GM13976 (cell line): ENCODE measurements at places on chromosomes 1 and 21.
A peak's percentile ranks its signal among the peaks of the same experiment; 100 is the strongest.

DNA sequence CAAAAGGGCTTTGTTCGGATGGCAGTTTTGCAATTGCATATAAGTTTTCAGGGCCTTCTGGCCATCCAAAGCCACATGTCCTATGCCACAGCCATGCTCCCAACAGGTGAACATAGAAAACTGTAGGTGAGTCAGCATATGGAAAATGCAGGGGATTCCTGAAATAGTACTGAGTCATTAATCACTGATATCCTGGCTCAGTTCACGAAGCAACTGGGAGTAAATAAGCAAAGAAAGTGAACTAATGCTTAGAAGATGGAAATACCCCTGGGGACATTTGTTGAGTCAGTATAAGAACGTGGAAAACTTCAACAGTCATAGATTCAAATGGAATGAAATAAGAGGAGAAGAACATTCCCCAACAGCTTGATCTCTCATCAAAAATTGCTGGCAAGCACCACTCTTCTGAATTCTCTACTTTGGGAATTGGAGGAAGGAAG is 148.9 kb upstream of the RUNX1 start:
- DNase-seq: no peak

GRCh38 chr1:219331424-219331823 is 157.7 kb downstream of the LYPLAL1 start:
- DNase-seq: no peak

- DNase-seq: no peak
Observed at GRCh38 chr1:89863165-89863830, 42.5 kb downstream of the LRRC8D start.

DNA sequence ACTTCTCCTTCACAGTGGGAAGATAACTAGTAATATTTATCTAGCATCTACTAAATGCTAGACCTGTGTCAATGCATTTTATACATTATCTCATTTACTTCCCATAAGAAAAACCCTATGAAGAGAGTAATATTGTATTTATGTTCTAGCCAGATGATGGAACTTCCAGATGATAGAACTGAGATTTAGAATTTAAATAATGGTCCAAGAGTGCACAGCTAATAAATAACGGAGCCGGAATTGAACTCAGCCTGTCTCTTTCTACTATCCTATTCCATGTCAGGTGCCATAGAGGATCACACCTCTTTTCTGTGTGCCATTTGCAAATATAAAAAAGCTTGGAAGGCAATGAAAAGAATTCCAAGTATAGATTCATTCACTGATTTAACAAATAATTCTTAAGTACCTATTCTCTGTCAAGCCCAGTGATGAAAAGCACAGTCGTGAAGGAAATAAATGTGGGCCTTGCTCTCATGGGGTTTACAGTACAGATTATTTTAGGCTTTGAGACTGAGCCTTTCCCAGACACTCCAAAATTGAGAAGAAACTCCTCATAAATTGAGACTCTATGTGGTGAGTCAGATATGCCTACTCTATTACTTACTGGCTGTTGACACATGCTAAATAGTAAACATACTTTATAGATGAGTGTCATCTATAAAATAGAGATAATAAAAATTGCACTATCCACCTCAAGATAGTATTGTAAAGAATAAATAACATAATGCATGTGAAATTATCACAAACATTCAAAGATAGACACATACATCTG is 378.0 kb upstream of the PRMT6 start:
- no peak for DNase-seq

DNA sequence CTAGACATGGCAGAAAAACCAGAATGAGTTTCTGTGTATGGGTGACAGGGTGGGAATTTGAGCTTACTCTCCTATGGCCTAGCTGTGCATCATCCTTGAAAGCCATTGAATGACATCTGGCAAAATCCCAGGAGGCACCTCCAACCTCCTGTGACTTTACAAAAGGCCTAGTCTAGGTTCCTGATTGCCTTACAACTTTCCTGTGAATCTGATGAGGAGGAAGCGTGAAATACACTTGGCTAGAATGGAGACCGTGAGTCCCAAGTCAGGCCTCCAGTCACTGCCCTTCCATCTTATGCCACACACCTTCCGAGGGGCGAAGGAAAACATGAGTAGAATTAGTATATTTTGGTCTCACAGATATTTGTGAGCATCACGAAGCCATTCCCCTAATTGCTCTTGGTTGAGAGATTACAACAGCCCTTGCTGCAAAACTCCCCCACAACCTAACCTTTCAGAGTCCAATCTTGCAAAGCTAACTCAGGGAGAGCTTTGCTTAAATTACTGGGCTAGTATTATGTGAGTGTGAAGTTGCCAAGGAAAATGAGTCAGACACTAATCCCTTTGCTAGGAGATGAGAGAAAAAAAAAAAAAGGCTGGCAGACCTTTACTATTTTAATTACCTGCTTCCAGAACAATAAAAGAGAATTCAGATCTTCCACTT is 36.3 kb upstream of the PAXBP1 start:
- no peak for DNase-seq

GRCh38 chr1:11682799-11683198 is 1.9 kb upstream of the MAD2L2 start:
- DNase-seq: no peak

- DNase-seq: no peak
Observed at GRCh38 chr1:54803761-54804470, 2.8 kb upstream of the TTC22 start.

DNA sequence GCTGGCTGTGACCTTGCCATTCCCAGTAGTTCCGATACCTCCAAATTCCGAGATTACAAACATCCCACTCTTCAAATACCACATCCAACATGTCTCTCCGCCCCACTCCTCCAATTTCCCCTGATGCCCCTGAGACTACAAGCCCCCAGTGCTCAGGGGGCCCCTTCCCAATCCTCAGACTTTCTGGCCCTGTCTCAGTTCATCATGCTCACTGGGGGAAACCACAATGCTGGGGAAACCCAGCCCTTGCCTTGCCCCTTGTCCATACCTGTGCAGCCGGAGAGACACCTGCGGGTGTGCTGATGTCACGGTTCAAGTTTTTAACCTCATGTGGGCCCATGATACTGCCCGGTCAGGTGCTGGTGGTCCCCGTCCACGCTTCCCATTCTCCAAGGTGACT is 226.6 kb downstream of the CAMTA1 start:
- DNase-seq: no peak

DNA sequence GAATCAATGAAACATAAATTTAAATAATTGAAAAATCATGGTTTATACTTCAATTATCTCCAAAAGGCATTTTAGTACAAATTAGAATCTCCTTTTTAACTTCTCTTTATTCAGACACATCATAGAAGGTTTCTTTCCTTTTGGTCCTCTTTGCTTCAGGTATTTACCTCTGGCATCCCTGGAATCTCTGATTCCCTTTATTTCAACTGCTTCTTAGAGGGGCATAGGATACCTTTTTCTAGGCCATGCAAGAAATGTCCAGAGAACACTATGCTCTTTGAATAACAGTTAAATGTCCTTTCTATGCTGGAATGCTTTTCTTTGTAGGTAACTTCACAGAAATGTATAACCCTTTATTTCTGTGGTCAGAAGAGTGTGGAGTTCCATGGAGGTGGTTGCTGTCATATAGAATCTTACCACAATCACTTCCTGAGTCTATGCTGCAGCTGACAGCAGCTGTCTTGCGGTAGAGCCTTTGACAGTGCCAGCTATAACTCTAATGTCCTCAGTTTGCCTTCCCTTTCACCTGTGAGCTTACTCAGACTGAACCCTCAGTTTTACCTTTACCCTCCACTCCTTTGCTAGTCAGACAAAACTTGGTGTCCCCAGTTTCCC is 8.6 kb downstream of the LAMC2 start:
- peak; percentile 47 for DNase-seq

- no peak for DNase-seq
Observed at GRCh38 chr1:234260578-234260977, 112.7 kb upstream of the COA6 start.

GRCh38 chr1:230867903-230868735 is at the start of gene C1orf198:
TSS of gene C1orf198 (minus strand) at chr1:230868521. CDS start at chr1:230868512, 9 bp downstream.
- peak; percentile 92 for DNase-seq

DNA sequence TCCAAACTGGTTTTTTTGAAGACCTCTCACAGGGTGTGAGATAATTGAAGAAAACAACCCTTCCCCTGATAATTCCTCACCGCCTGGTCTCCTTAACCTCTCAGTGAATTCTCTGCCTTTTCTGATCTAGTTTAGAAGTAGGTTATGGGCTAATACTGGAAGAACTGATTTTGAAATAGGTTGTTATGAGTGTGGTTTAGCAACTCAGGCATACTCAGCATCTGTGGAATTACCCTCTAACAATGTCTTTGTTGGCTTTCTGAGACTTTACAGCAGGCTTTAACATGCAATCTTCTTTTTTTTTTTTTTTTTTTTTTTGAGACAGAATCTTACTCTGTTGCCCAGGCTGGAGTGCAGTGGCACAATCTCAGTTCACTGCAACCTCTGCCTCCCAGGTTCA is 10.3 kb upstream of the PLD5 start:
- DNase-seq: no peak

DNA sequence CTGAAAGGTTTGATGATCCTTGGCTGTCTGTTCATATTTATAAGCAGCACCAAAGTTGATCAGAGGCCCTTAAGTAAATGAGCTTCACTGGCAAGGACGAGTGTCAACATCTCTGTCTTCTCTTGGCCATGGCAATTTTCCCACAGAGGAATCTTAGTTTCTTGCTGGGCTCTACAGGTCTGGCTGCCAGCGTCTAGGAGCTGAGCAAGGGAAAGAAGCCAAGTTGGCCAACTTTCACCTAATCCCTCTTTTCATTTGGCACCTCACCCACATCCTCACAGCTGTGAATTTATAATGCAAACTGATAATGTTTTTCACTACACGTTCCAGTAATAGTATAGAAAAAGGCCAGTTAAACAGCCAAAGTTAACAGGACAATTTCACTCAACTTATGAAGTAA is 99.0 kb upstream of the LBR start:
- no peak for DNase-seq
